ENCODE measurements at places on chromosomes 12 and 14.

DNA sequence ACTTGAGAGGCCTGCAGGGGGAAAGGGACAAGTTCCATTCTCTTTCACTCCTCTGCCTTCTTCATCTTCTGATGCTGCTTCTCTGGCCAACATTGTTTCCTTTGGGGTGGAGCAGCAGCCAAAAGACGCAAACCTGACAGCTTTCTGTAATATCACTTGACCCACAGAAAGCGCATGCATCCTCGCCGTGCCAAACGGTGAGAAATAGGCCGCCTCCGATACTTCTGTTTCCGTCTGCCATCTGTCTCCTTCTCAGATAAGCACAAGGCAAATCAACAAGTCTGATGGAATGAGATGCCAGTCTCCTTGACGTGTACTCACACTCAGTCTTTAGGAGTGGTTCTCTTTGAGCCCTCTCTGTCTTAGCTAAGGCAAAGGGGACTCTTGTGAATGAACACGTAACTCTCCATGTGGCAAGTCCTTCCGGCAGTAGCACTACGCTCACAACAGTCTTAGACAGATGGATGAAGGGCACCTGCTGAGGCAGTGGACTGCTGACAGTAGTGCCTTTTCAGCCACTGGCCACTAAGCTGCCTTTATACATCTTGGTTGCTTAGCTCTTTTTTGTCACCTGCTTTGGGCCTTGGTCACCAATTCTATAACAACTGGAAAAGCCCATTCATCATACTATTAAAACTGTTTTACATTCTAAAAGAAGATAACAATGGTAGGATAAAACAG is 214.1 kb downstream of the FBXL14 start:
- no peak for DNase-seq

DNA sequence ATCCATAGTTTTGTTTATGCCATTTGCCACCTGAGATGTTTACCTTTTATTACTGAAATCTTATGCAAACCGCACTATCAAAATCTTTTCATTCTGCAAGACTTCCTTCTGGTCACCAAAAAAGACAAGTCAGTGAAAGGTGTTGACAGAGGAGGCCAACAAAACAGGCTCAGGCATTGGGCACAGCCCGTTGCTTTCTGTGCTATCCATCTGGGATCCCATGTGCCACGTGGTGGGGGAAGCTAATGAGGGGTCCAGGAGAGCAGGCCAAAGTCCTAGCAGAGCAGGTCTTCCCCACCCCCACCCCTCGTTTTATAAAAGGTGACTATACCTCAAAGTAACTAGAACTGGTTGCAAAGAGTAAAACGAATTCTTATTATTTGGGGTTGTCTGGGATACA is 1.2 kb downstream of the ALDH1L2 start:
- no peak for DNase-seq

DNA sequence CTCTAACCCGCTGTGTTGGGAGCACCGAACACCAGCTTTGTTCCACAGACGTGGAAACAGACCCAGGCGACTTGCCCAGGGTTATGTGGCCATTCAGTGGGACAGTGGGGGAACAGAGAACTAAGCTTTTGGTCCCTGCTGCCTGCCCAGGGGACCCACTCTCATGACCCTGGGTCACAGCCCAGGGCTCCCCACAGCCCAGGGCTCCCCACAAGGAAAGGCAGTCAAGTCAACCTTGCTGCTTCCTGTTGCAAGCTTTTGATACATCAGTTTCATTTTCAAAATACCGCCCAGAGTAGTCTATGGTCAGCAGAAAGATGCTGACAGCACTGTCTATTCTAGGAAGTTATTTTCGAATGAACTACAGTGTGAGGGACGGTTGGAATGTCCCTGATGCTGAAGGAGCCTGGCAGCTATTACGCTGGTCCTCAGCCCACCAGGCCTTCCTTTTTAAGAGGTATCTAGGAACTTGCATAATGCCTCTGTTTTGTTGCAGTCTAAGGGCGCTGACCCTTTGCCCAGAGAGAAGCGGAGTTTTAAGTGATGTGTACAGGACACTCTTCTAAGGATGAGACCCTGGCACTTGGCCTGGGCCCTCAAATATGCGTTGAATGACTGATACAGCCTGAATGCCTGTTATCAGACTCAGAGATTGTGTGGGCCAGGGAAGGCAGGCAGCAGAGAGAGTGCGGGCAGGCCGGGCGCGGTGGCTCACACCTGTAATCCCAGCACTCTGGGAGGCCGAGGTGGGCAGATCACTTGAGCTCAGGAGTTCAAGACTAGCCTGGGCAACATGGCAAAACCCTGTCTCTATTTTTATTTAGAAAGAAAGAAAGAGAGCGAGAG is 12.6 kb upstream of the TTC7B start:
- DNase-seq = no peak

DNA sequence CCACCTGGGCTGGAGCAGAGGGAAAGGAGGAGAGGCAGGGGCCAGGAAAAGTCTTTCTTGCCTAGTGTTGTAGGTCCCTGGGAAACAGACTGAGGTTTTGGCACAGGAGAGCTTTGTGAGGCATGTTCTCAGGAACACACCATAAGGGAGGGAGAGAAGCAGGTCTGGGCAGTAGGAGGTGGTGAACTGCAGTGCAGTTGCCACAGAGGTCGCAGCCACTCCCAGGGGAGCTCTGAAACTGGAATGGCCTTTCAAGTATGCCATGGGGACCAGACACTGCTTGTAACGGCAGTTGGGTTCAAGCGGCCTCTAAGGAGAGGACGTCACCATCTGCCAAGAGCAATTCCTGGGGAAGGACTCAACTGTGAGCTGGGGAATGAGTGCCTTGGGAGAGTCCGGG is 35.4 kb upstream of the NKX2-8 start:
- DNase-seq = no peak

DNA sequence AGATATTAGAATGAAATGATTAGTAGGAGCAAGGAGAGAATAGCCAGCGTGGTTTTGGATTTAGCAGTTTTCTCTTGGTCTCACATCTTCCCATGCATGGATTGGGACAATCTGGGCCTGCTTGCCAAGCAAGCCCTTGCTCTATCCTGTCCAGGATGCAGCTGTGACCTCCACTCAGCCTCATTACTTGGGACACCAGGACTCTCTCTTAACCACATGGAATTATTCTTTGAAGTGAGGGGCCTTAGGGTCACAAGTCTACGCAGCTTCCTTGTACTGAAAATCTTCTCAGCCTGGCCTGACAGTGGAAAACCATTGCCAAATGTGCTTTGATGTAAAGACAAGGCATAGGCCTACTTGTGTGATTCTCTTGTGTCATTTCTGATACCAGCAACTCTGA is 28.0 kb upstream of the DCN start:
- no peak for DNase-seq

DNA sequence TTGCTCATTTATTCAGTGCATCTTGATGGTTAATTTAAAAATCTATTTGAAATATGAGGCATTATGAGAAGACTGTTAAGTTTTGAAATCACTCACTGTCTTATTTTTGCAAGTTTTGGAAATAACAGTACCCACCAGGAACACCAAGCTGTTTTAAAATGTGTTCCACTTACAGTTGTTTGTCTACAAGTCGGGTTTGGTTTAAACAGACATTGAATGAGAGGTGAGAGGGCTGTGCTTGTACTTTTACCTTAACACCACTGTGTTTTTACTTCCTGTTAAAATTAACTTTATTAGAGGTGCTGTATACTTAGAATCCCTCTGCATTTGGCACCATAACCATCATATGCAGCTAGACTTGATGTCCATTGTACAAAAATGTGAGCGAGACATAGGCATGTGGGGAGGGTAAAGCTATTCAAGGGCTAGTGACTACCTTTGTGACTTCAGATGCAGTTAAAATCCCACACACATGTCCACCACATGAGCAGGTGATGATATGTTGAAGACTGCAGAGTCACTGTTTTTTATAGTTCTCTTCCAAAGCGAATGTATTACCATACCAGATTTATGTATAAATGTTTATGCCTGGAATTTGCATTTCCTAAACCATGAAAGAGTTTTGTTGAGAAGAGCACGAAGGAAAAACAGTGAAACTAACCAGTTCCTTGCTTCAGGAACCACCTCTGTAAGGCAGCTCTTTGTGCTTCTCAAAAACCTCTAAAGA is 12.9 kb downstream of the ELK3 start:
- DNase-seq = no peak

GRCh38 chr14:90938615-90939014 is 121.8 kb downstream of the RPS6KA5 start:
- no peak for DNase-seq

GRCh38 chr12:38775457-38775856 is 129.9 kb downstream of the CPNE8 start:
- no peak for DNase-seq

GRCh38 chr12:118742431-118742830 is 238.9 kb upstream of the SRRM4 start:
- no peak for DNase-seq

- DNase-seq = peak; percentile 81
Observed at GRCh38 chr14:50928002-50928635, 16.2 kb downstream of the PYGL start.

- DNase-seq = peak; percentile 61
Observed at GRCh38 chr12:64102339-64102738, 119.8 kb downstream of the KICS2 start.

DNA sequence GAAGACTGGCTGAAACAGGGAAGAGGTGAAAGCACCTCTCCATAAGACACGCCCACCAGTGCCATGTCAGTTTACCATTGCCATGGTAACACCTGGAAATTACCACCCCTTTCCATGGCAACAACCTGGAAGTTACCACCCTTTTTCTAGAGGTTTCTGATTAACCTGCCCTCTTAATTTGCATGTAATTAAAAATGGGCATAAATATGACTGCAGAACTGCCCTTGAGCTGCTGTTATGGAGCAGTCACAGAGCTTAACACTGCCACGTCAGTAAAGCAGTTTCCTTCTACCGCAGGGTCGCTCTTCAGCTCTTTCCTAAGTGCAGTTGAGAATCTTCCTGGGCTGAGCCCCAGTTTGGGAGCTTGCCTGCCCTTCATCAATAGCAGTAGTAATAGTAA is 55.2 kb downstream of the RASSF3 start:
- no peak for DNase-seq

- DNase-seq = no peak
Observed at GRCh38 chr12:121738340-121738858, 25.8 kb downstream of the TMEM120B start.
